ENCODE measurements at places on chromosomes 13 and 19.

DNA sequence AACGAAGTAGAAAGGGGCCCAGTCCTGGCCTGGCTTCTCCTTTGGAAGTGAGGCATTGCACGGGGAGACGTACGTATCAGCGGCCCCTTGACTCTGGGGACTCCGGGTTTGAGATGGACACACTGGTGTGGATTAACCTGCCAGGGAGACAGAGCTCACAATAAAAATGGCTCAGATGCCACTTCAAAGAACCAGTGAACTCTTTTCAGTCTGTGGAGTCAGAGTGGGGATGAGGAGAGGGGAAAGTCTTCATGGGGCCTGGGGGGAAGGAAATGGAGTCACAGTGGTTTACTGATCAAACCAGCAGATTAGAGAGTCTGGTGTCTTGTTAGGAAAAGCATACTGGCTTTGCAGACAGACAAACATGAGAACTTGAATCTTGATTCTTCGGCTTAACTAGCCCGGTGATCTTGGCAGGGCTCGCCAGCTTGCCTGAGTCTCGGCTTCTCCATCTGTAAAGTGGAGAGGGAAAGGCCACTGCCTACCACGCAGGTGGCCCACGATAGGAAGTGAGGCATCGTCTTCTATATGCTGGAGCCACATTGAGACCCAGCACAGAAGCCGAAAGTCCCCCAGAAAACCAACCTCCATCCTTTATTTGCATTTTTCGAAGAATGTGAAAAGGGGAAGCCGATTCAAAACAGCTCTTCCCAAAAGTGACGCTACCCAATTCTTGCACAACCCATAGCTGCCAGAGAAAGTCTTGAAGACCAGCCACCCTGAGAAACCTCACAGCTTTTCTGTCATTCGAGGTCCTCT lies at the start of gene FFAR1:
FFAR1 (plus strand) TSS at position 732 of the 759 bp plus-strand sequence. CDS start 3,650 bp downstream, outside the sequence.
- DNase-seq = no peak

- DNase-seq = no peak
Measured at GRCh38 chr13:77742801-77743200, 45.3 kb downstream of the SLAIN1 start.

- DNase-seq = no peak
Measured at GRCh38 chr19:13083627-13084026, 19.0 kb downstream of the LYL1 start.

DNA sequence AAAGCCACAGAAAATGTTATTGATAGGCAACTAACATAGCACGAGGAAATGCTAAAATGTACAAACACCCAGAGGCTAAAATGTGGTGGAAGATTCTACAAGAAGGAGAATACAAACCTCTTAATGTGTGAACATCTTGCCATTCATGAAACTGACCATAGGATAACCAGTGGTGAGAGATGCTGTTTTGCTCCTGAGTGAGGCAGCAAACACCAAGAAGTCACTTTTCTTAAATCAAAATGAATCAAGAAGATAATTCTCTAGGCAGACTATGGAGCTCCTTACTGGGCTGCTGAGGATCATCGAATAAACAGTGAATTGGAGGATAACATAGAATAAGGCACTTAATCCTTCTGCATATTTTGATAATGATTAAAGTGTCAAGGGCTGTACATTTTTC lies 375.4 kb upstream of the SLITRK6 start:
- no peak for DNase-seq

- DNase-seq = peak; percentile 75
Measured at GRCh38 chr13:22014469-22014868, 343.6 kb downstream of the FGF9 start.

GRCh38 chr13:106499896-106500295 lies 35.6 kb downstream of the EFNB2 start:
- DNase-seq = no peak

DNA sequence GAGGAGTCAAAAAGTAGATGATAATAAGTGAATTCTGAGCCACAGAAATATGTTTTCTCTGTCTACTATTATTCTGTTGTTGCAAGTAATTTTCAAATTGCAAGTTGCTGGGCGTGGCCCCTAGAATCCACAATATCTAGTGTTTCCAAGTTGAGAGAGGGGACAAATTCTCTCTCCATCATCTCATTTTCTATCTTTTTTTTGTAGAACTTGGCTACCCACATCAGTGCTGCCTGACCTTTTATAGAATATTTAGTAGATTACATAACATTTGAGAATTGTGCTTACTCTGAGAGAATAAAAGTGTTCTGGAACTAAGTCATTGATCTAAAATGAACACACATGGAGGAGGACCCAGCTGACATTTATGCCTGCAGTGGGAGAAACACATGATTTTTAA lies 110.9 kb upstream of the CSNK1A1L start:
- no peak for DNase-seq

GRCh38 chr19:18737954-18738351 lies 53.2 kb downstream of the COMP start:
- DNase-seq = no peak

DNA sequence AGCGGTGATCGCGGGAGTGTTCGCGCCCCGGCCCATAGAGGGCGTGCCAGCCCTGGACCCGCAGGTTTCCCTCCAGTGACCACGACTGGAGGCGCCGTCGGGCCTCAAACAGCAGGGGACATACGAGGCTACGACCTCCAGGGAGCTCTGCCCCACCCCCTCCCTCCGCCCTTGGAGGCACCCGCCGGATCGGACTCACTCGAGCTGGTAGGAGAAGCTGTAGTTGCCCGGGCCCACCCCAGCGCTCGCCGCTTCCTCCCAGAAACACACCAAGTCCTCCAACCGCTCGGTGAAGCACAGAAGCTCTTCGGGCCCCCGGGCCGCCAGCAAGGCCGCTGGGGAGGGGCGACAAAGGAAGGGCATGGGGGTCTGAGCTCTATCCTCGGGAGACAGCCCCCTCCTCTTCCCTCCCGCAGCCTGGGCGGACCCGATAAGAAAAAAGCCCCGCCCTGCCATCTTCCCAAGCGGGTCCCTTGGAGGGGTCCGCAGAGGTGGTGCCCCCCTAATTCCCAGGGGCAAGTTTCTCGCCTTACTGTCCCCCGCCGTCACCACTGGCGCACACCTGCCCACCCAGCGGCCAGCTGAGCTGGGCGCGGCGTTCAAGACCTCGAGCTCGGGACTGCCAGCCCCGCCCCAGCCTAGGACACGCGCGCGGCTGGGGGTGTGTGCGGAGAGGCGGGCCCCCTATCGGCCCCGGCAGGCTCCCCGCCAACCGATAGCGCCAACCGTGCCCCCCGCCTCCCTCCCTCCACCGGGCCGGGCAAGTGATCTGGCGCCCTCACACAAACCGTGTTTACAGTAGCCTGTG lies 1.0 kb downstream of the EPOR start:
- DNase-seq = peak; percentile 61
